HAP-1 (cell line): ENCODE measurements at places on chromosomes 4 and X.
A peak's percentile ranks its signal among the peaks of the same experiment; 100 is the strongest.

- DNase-seq, result peak; percentile 10
These were observed 117.1 kb downstream of the SPANXA1 start for GRCh38 chrX:141467442-141467841.

DNA sequence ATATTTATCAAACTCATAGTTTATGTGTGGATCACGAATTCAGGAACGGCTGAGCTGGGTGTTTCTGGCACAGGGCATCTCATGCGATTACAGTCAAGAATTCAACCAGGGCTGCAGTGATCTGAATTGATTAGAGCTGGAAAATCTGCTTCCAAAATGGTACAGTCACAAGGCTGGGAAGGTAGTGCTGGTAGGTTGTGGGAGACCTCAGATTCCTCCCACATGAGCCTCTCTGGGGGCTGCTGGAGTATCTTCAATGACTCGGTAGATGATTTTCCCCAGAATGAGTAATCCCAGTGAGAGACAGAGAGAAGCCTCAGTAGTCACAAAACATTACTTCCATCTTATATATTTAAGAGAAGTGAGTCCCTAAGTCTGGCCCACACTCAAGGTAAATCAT, 36.2 kb upstream of the PRDX4 start:
- no peak for DNase-seq

DNA sequence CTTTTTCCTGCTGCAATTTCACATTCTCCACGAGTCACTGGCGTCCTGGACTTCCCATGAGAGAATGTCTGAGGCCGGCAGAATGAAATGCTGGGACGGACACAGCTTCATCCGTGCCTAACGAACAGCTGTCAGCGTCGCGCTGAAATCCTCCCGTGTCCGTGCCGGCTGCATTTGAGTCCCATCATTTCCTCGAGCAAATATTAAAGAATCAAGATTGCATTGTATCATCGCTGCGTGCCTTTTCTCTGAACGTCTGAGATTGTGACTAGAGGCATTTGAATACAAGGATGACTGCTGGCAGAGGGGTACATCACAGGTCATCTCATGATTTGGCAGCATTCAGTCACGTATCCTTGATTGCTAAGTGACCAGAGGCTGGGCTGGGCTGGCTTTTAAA, 279.9 kb downstream of the ASMT start:
- no peak for DNase-seq

DNA sequence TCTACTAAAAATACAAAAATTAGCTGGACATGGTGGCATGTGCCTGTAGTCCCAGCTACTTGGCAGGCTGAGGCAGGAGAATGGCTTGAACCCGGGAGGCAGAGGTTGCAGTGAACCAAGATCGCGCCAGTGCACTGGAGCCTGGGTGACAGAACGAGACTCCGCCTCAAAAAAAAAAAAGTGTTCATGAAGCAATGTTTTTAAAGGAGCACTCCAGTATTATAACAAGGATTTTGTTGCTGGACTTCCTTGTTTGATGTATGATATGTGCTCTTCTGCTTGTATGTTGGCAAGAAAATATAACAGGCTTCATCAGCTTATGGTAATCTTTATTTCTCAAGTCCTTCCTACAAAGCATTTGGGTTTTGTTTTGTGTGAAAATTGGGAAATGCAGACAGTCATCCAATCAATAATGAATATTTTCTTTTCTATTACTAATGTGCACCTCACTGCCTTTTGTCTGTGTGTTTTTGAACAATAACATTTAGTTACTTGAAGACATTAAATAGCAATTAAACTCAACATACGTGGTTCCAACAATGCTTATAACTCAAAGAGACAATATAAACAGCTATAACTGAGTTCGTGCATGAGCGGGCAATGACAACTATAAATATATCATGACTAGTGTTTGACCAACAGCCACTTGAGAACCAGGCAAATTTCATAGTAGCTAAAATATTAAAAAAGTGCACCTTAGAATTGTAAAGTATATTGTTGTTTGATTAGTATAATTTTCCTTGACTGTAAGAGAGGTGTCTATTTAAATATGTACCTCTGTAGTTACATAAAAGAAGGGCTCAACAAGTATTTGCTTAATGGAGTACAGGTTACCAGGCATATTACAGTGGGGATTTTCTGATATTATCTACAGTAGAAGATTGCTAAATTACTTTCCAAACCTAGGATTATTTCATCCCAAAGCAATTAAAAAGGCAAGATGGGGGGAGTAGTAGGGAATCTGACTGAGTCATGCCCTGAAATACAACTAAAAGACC, 210.7 kb downstream of the PPP3CA start:
- no peak for DNase-seq

GRCh38 chr4:140689623-140690022, 66.6 kb downstream of the TBC1D9 start:
- DNase-seq, result no peak

- DNase-seq, result no peak
These were observed 151.6 kb upstream of the ZC4H2 start for GRCh38 chrX:65127842-65128241.

- no peak for DNase-seq
These were observed 156.7 kb upstream of the FAM47A start for GRCh38 chrX:34288782-34289181.

DNA sequence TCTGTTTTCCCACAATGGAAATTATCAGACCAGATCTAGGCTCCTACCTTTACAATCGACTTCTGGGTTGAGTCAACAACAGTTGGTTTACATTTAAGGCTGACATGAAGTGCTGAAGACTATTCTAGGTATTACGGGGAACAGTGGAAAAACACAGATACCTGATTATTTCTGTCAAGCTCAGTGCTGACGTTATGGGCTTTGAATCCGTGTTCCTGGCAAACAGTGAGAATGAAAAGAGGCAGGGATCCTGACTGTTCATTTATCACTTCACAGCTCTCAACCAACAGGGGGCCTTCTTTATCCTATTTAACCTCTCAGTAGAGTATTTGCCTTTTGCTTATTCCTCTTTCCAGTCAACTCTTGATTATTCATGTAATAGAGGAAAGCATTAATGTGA, 43.1 kb downstream of the TMEM164 start:
- DNase-seq, result no peak

- no peak for DNase-seq
These were observed 2015.9 kb downstream of the PCDH7 start for GRCh38 chr4:32735856-32736590.

DNA sequence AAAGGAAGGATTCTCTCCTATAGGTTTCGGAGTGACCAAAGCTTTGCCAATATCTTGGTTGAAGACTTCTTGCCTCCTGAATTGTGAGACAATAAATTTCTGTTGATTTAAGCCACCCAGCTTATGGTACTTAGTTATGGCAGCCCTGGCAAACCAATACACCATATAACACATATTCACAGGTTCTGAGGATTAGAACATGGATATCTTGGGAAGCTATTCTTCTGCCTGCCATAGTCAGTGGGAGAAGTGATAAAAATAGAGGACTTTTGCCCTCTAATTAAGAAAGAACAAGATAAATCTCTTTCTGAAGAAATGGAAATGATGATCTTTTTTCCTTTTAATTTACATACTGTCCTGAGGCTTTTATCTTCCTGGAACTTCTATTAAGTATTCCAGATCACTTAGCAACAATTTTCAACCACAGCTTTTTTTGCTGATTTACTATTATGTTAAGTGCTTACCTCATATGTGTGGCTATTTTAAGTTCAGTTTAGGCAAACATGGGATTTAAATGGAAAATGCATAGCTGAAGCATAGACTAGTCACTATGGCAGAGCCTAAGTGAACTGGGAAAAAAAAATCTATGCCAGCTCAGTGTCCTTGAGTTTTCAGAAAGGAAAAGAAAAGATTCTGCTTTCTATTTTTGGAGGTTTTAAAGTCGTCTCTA, 381.7 kb downstream of the STPG2 start:
- DNase-seq, result no peak

DNA sequence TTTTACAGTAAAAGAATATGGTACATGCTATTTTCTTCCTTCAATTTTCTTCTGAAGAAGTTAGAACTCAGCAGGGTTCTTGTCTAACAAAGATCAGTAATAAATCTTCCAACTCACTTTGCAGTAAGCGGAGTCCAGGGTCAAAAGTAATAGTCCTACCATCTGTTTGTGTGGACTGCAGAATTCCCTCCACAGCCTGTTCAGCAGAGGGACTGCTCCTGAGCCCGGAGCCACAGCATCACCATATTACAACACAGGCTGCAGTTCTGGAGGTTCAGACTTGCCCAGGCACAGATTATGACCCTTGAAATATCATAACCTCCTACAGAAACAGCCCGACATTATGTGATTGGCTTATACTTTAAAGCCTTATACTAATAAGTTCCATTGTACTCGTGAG, 10.3 kb downstream of the FHDC1 start:
- DNase-seq, result no peak

DNA sequence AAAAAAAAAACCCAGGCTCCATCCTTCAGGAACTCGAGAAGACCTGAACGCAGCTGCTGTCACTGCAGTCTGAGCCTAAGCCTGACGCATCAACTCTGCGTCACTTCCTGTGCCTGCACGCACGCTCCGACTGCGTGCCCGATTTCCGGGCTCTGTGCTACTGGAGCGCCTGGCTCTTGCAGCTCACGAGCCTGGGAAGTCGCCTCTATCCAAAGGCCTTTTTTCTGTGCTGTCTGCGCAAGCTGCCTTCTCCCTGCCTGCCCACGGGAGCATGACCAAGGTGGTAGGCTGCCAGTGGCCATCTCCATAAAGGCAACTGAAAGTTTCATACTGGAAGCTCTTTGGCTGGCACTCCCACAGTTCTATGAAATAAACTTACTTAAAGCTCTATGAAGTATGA, 9.9 kb upstream of the GASK1B start:
- DNase-seq, result no peak
